ENCODE measurements at places on chromosomes 2 and 18.

DNA sequence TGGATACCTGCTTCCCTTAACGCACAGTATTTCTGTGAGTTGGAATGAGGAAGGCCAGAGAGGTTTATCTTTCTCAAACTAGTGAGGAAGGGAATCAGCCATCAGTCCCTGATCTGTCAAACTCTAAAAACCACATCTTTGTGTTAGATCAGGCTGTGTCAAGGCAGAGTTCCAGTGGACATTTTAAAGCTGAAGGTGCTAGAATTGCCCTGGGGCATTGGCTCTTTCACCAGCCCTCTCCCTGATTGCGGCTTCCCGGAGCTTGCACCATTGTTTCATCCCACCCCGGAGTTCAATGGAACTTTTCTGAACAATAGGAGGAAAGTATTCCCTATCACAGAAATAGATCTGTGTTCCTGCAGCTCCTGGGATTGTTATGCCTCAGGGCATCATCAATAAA, 110.2 kb downstream of the RNF144A start:
- no peak for DNase-seq

GRCh38 chr2:188853307-188853706, 120.9 kb upstream of the COL3A1 start:
- no peak for DNase-seq

DNA sequence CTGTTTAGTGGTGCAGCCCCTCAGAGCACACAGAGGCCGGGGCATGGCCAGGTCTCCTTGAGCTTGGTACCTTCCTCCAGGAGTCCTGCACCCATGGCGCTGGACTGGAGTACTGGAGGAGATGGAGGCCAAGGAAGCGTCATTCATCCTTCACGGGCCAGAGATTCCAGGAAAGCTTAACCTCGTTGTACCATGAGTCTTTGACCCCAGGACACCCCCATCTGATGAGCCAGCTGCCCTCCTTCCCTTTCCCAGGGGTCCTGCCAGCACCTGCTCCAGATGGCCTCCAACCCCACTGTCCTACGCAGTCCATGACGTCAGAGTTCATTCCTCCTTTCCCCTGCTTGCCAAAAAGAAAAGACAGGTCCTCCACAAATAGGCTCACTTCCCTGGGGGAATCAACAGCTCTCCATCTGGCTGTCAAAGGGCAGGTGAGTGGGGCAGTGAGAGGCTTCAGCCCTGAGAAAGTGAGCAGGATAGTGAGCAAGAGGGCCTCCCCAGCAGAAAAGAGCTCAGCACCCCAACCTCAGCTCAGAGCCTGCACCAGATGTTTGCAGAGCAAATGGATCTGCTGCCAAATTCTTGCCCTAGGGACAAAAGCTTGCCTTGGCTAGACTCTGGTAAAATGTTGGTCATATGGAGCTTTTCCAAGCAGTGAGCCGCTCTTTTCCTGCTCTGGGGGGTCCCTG, 4.5 kb upstream of the NPPC start:
- no peak for DNase-seq

DNA sequence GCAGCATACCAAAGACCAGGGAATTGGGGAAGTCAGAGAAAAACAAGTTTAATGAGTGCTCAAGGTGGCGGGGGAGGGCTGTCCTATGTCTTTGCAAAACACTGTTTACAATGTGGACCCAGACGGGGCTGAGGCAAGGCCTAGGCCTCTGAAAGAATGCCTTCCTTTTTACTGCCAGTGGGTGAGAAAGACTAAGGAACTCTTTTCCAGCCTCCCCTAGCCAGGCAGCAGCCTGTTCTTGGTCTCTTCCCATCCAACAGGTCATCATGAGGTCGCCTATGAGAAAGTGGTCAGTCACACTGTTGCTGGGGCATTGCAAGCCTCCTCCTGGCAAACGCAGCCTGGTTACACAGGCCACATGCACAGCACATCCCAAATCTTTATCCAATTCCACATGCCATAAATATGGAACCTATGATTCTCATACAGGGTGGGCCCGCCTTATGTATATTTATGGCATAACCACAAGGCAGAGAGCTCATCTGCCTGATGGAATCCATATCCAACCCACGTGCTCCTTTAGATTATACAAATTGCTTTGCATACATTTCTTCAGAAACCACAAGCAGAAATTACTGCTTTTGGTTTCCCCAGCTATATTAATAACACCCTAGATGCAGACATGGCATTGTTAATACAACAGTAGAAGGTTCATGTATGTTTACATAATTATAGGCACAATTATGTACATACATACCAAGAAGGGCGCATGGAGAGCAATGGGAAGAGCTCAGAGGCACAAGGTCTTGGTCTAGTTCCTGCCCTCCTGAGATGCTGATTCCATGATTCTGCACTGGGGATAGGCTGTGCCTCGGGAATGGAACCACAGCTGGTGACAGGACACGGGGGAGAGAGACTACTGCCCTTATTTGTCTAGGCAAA, 48.6 kb downstream of the NRP2 start:
- DNase-seq: peak; percentile 33

DNA sequence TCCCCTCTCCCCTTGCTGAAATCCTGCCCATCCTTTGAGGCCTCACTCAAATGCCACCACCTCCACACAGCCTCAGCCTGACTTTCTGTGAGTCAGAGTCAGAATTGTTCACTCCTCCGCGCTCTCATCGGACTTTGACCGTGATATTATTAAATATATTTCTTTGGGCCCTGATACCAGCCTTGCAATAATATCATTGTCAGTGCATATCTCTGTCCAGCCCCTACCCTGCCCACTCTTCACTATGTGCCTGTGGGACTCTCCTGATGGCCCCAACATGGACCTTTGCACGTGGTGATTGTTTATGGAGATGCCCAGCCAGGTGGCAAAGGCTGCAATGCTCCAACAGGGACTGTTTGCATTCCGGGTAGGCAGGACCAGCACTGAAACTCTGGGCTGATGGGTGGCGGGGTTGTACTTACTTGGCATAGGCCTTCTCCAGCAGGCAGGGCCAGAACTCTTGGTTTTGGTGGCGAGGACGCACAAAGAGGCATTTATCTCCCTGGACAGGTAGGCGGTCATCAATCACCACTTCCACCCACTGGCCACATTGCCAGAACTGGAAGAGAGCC, 37.3 kb downstream of the CAPN13 start:
- DNase-seq: no peak

DNA sequence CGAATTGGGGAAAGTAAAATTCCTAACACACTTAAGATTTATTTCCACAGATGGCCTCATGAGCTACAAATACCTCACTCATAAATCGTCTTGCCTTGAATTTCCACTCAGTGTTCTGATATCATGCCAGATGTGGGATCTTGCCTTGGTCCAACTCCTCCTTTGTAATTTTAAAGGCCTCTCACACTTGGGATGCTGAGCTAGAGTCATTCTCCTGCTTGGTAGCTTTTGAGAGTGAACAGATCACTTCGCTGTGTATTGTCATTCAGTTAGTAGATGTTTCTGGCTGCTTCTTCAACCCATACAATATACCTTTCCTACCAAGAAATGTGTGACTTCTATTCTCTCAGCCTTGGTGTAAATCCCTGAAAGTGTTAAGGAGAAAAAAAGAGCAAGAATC, 309.2 kb downstream of the NRXN1 start:
- DNase-seq: no peak

GRCh38 chr2:190094316-190094871, 31.9 kb upstream of the MSTN start:
- no peak for DNase-seq

DNA sequence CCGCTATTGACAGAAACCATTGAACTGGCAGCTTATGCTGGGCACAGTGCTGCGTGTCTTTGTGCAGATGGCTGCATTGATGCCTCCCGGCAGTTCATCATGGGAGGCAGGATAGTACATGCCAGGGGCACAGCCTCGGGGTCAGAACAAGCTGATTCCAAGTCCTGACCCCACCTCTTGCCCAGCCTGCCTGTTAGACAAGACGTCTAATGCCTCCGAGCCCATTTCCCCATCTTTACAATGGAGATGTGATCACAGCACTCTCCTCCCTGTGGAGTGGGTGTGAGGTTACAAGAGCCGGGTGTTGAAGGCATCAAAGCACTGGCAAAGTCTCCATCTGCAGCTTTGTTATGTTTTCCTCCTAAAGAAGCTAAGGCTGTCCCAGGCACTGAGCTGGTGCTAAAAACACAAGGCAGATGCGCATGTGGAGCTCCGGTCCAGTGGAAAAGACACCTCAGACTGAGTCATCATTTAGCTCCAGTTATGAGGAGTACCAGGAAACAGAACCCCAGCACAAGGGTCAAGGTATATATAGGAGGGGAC, 125.7 kb upstream of the EPAS1 start:
- no peak for DNase-seq

DNA sequence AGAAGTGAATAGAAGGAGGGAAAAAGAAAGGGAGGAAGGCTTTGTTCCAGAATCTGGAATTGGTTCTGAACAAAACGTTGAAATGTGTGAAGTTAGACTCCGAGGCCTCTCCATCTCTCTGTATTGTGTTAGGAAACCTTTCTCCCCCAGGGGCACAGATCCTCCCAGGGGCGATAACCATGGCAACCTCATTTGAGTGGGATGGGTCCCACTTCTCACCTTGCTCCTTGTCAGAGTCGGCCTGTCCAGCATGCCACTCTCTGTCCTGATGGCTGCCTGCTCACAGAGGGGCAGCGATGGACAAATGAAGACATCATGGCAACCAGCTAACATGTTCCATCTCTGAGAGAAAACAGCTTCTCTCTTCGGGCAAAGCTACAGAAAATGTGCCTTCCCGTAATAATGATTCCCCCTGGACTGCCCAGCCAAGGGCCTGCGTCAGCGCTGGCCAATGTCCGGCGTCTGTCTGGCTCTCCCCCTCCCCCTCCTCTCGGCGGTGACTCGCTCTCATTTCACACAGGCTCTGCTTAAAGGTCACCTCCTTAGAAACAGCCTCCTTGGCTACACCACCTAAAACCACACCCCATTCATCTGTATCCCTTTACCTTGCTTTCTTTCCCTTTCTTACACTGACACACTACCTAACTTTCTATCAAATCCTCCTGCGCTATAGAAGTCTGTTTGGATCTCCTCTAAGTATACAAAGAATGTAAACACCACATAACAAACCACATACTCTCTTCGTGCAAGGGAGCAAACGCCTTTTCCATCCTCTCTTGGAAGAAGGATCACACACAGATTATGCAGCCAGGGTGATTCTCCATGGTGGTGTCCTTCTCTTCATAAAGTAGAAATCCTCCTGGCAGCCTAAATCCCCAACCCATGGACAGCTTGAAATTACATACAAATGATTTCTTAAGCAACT, 32.1 kb upstream of the TTC39C start:
- DNase-seq: no peak

DNA sequence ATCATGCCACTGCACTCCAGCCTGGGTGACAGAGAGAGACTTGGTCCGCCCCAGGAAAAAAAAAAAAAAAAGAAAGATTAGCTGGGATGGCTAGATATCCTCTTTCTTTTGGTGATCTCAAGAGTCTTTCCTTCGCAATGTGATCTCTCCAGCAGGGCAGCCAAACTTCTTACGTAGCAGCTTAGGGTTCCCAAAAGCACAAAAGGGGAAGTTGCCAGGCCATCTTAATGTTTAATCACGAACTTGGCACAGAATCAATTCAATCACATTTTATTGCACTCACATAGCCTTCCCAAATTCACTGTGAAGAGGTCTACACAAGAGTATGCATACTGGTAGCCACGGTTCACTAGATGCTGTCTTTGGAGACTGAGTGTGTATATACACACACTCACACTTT, 53.1 kb downstream of the VIL1 start:
- DNase-seq: peak; percentile 87

DNA sequence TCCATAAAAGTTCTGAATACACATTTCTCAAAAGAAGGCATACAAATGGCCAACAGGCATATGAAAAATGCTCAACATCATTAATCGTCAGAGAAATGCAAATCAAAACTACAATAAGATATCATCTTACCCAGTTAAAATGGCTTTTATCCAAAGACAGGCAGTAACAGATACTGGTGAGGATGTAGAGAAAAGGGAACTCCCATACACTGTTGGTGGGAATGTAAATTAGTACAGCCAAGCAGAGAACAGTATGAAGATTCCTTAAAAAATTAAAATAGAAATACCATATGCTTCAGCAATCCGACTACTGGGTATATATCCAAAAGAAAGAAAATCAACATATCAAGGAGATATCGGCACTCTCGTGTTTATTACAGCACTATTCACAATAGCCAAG, 1312.5 kb downstream of the DSC3 start:
- DNase-seq: no peak

GRCh38 chr2:105875241-105875640, 130.5 kb downstream of the NCK2 start:
- DNase-seq: peak; percentile 19

- DNase-seq: no peak
Observed at GRCh38 chr2:189254268-189254883, 74.8 kb upstream of the COL5A2 start.

DNA sequence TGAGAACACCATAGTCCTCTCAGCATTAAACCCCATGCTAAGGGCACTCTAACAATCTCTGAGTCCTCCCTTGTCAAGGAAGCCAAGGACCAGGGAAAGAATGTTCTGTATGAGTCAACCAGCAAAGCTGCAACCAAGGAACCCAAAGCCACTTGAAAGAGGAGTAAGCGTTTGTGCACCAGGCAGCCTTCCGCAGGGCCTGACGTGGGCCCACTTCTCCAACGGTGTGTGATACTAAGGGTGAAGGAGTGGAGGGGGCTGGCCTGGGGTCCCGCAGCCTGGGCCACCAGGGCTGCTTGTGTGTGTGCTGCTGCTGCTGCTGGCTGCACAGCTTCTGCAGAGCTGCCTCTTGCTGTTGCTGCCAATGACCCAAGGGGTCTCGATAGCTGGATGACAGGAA, 30.1 kb upstream of the GALNT14 start:
- no peak for DNase-seq

DNA sequence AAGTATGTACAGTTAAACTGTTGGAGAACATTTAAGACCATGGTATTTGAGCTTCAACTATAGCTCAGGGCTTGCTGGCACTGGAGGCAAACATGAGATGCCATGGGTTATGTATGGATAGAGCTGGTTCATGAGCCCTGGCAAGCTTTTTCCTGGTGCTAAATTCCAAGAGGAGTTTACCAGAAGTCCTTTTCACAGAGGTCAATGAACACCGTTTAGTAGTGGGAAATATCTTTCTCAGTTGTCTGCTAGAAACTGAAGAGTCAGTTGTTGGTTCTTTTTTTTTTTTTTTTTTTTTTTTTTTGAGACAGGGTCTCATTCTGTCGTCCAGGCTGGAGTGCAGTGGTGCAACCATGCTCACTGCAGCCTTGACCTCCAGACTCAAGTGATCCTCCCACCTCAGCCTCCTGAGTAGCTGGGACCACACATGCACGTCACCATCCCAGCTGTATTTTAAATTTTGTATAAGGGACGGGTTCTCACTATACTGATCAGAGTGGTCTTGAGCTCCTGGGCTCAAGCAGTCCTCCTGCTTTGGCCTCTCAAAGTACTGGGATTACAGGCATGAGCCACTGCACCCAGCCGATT, 1.3 kb downstream of the KHK start:
- DNase-seq: no peak

DNA sequence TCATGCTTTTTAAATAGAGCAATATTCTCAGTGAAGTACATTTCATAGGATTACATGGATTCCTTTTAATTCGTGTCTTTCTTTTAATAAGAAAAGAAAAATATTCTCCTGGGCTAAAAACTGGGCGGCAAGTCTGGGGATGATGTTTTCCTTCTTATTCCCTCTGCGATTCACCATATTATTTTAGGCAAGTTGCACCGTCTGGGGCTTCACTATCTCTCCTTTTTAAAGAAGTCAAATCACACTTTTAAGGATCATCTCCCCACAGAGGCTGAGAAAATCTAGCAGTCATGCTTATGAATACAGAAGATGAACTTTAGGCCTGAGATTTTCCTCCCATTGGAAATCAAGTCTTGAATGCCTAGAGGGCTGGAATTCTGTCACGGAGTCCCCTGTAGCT, 104.1 kb downstream of the COPS8 start:
- no peak for DNase-seq

Data from suppressor macrophage treated with lipopolysaccharide for 4 hours (primary cell).